ENCODE measurements at places on chromosomes 5 and 9. TPM values are rescaled to one million over a fixed set of nuclear protein-coding genes. Genes with fewer than 3 reads are reported as not detected.

GRCh38 chr5:170312666-170313065 is 15.1 kb upstream of the LCP2 start:
- no peak for DNase-seq

DNA sequence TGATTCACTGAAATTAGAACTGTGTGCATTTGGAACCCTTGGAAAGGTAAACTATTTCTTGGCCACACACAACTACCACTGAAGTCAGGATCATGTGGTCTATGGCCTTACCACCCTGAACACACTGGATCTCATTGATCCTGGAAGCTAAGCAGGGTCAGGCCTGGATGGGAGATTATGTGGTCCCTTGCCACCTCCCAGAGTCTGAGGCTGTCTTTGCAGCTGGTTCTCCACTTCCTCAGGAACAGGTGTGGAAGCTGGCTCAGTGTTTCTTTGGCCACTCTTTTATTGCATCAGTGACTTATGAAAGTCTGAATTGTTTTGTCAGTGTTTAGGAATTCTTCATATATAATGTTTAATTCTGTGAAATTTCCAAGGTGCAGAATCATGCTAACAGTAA is 89.2 kb downstream of the TEK start:
- DNase-seq = no peak

CCL27 gene
- polyA plus RNA-seq = 0.12 TPM

DNA sequence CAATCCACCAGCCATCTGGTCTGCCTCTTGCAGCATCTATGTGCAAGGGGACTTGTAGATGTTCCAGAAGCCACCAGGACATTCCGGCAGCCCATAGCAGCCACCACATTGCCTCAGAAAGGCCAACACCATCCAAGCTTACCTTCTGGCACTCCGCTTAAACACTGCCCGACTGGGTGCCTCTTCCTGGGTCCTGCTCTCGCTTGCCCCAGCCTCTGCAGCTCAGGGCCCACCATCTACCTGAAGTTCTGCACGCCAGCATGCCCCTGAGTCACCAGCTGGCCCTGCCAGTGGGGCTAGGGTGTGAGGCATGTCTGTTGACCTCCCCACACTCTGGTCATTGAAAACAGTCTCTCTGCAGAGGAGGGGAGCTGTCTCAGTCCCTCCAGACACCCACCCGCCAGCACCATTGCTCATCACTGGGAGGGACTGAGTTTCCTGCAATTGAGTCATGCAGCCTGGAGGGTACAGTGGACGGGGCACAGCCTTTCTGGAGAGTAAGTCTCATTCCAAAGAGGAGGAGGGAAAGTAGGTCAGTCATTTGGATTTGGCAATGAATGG is 16.9 kb upstream of the COL5A1 start:
- peak; percentile 86 for DNase-seq

- DNase-seq = no peak
Measured at GRCh38 chr5:132063090-132063911, 2.8 kb downstream of the IL3 start.

DNA sequence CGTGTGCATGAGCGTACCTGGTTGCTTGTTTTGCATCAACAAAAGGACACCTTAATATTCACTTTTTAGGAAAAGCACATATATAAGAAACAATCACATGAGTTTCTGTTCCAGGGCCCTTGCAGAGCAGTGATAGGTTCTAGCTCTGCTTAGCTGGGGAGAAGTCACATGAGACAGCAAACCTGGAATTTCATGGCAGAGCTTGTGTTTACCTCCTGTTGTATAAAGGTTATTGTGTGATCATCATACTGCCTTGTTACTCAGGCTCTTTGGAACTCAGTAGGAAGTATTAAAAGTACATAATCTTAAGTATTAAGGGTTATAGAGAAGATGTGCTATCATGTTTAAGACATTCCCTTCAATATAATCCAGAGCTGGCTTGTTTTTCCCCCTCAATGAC is 18.0 kb upstream of the VLDLR start:
- no peak for DNase-seq

- no peak for DNase-seq
Measured at GRCh38 chr5:111227801-111228200, 3.6 kb downstream of the CAMK4 start.

LRRC26 gene
- not detected for polyA plus RNA-seq

GNA14 gene
- 0.22 TPM for polyA plus RNA-seq

DNA sequence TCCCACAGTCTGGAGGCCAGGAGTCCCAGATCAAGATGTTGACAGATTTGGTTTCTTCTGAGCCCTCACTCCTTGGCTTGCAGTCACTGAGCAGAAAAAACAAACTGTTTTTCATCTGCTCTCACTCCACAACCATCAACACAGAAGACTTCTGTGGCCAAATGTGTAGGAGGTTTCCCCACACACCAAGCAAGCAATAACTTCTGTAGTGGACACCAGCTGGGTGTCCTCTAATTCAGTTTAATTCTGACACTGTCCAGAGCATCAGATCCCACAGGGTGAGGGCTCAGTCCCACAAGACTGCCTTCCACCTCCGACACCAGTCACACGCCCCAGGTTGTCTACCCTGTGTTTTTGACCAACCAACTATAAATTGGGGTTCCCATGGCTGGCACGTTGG is 209.9 kb downstream of the AOPEP start:
- DNase-seq = no peak

- no peak for DNase-seq
Measured at GRCh38 chr5:946720-947625, 54.3 kb downstream of the TRIP13 start.

DNA sequence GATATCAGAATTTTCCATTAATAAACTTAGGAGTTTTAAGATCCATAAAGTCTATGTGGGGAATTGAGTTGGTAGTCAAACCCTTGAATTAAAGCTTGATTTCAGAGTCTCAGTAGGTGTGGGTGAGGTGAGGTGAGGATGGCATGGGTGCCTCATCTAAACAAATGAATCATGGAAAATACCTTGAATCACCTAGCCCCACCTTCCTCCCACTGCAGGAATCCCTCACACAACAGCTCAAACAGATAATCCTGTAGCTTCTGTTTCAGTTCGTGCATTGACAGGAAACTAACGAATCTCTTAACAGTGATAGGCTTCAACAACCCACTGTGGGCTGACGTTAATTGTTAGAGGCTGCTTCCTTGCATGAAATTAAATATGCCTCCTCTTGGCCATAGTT is 185.0 kb downstream of the SREK1 start:
- no peak for DNase-seq

NFIB gene
- 0.25 TPM for polyA plus RNA-seq

- DNase-seq = no peak
Measured at GRCh38 chr5:136730426-136730825, 365.1 kb upstream of the TRPC7 start.

- peak; percentile 7 for DNase-seq
Measured at GRCh38 chr5:131417240-131417869, 153.5 kb downstream of the CDC42SE2 start.

SLC46A2 gene
- polyA plus RNA-seq = not detected

PCDHB6 gene
- polyA plus RNA-seq = 0.20 TPM

TAF11L10 gene
- not detected for polyA plus RNA-seq

NMUR2 gene
- polyA plus RNA-seq = not detected

GRCh38 chr5:111968459-111968858 is 211.5 kb upstream of the NREP start:
- DNase-seq = no peak

DNA sequence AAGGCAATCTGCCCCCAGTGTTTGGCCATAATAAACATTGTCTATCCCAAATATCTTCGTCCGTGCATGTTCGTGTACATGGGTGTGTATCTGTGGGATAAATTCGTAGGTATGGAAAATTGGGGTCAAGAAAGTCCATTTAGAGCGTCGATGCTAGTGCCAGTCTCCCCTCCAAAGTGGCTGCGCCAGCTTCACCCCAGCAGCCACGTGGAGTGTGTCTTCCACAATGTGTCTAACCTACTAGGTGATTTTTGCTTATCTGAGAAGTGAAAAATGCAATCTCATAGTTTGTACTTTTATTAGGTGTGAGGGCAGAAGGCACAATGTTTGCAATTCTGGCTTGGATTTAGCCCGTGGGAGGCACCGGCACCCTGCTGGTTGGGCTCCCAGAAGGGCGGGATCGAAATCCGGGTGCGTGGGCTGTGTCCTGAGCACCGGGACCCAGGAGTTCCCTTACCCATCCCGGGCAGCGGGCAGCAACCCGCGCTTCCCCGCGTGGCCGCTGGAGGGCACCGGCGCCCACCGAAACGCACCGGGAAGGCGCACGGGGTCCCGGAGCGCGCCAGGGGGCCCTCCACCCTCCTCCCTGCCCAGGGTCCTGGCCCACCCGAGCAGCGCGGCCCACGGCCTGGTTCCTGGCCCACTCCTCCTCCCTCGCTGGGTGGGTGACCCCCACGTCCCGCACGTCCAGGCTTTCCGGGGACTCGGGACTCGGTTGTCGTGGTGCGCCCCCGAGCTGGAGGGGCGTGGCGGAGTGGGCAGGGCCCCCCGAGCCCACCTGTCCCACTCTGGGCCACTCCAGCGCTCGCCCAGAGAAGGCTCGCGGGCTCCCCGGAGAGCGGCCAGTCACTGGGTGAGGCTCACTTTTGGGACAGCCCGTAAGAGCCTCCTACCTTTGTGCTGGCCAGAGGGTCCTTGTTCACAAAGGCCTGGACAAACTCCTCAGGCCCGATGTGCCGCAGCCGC is 55.4 kb upstream of the RNF130 start:
- DNase-seq = no peak

GRCh38 chr9:130984521-130984920 is 24.5 kb upstream of the LAMC3 start:
- no peak for DNase-seq

- DNase-seq = no peak
Measured at GRCh38 chr5:170139786-170140335, 34.2 kb downstream of the FOXI1 start.

TRPM3 gene
- 0.07 TPM for polyA plus RNA-seq

Measured in BJ (cell line).